ENCODE measurements at places on chromosomes 11 and 22. TPM values are rescaled to one million over a fixed set of nuclear protein-coding genes. Genes with fewer than 3 reads are reported as not detected.

The SLCO2B1 gene
- 0.57 TPM for total RNA-seq

The SYT12 gene
- total RNA-seq: not detected

The TXN2 gene
- 28.4 TPM for total RNA-seq

The CACNA1I gene
- total RNA-seq: not detected

The C11orf71 gene
- total RNA-seq: 3.4 TPM

The FDXACB1 gene
- 2.1 TPM for total RNA-seq

The SCYL1 gene
- total RNA-seq: 76.4 TPM

The F2 gene
- total RNA-seq: not detected

The SULT4A1 gene
- 0.98 TPM for total RNA-seq

The SAA2 gene
- not detected for total RNA-seq

The CSNK2A3 gene
- total RNA-seq: 3.8 TPM

The WNT11 gene
- not detected for total RNA-seq

The C11orf91 gene
- total RNA-seq: 0.33 TPM

The OR5P2 gene
- 0.33 TPM for total RNA-seq

The TBCEL gene
- total RNA-seq: 32.9 TPM

The CHRM4 gene
- total RNA-seq: not detected

The SYNGR1 gene
- 3.6 TPM for total RNA-seq

The MFRP gene
- under 0.01 TPM for total RNA-seq

The ZNF280B gene
- 1.6 TPM for total RNA-seq

The SAA4 gene
- not detected for total RNA-seq

The GAS2 gene
- 2.3 TPM for total RNA-seq

The TCN1 gene
- total RNA-seq: 0.10 TPM

The ACRV1 gene
- total RNA-seq: not detected

The TMEM132A gene
- total RNA-seq: 59.2 TPM

The ALX4 gene
- not detected for total RNA-seq

The ABCG4 gene
- 0.33 TPM for total RNA-seq

The FAM180B gene
- not detected for total RNA-seq

The UBQLNL gene
- 0.10 TPM for total RNA-seq

The MUC2 gene
- not detected for total RNA-seq

The ANKK1 gene
- under 0.01 TPM for total RNA-seq

The GRM5 gene
- total RNA-seq: 0.33 TPM

The OR8K3 gene
- not detected for total RNA-seq

The P2RX3 gene
- not detected for total RNA-seq

The UPK3A gene
- not detected for total RNA-seq

The RAPSN gene
- 0.33 TPM for total RNA-seq

The KRTAP5-1 gene
- total RNA-seq: not detected

The SLC35E4 gene
- total RNA-seq: 22.6 TPM

The NECTIN1 gene
- 10.5 TPM for total RNA-seq

The MS4A6E gene
- not detected for total RNA-seq

The OR52N4 gene
- total RNA-seq: not detected

The ATM gene
- total RNA-seq: 51.0 TPM

The HEPHL1 gene
- under 0.01 TPM for total RNA-seq

The MDK gene
- 57.8 TPM for total RNA-seq

The MYOD1 gene
- not detected for total RNA-seq

All from vein endothelial cell (primary cell).